ENCODE measurements at places on chromosomes 12 and 14. TPM values are rescaled to one million over a fixed set of nuclear protein-coding genes. Genes with fewer than 3 reads are reported as not detected.

The NDUFA12 gene
- total RNA-seq: 167 TPM

The ANKRD33 gene
- not detected for total RNA-seq

The TPH2 gene
- not detected for total RNA-seq

The COQ10A gene
- total RNA-seq: 18.3 TPM

The ANO4 gene
- not detected for total RNA-seq

The TMEM179 gene
- total RNA-seq: 0.34 TPM

The ATP2A2 gene
- total RNA-seq: 114 TPM

The TAPBPL gene
- total RNA-seq: 11.6 TPM

The FAM186B gene
- 0.17 TPM for total RNA-seq

The ANO2 gene
- total RNA-seq: 1.4 TPM

The CLEC4D gene
- not detected for total RNA-seq

The C12orf54 gene
- total RNA-seq: not detected

The CD27 gene
- total RNA-seq: not detected

The RIMBP2 gene
- total RNA-seq: not detected

The GPR84 gene
- not detected for total RNA-seq

The CLEC7A gene
- total RNA-seq: not detected

The PSME2 gene
- 243 TPM for total RNA-seq

The TBC1D30 gene
- total RNA-seq: 7.4 TPM

The RASSF9 gene
- total RNA-seq: 0.21 TPM

The A2ML1 gene
- total RNA-seq: not detected

The TMEM30B gene
- not detected for total RNA-seq

The ADAM20 gene
- 0.03 TPM for total RNA-seq

The ZNF839 gene
- total RNA-seq: 12.5 TPM

The GXYLT1 gene
- total RNA-seq: 12.8 TPM

The PZP gene
- not detected for total RNA-seq

The CPNE6 gene
- not detected for total RNA-seq

The ANKS1B gene
- not detected for total RNA-seq

The PNP gene
- 204 TPM for total RNA-seq

The NANOG gene
- total RNA-seq: not detected

The DUSP6 gene
- total RNA-seq: 1.2 TPM

The CDC42BPB gene
- total RNA-seq: 42.1 TPM

The PRB2 gene
- not detected for total RNA-seq

The BHLHE41 gene
- total RNA-seq: 1.5 TPM

The GUCY2C gene
- 0.17 TPM for total RNA-seq

The HSPA2 gene
- 3.0 TPM for total RNA-seq

The ANKLE2 gene
- total RNA-seq: 59.5 TPM

The MANSC1 gene
- total RNA-seq: 0.73 TPM

The PPP4R4 gene
- 2.0 TPM for total RNA-seq

The SEC23A gene
- 95.6 TPM for total RNA-seq

The EXOC3L4 gene
- not detected for total RNA-seq

The PPP1R1A gene
- total RNA-seq: not detected

The KRT8 gene
- 199 TPM for total RNA-seq

The OR6C75 gene
- total RNA-seq: not detected

The HOXC11 gene
- not detected for total RNA-seq

The LMNTD1 gene
- total RNA-seq: not detected

The TIMELESS gene
- total RNA-seq: 21.3 TPM

The SIX1 gene
- 3.9 TPM for total RNA-seq

All from HT1080 (cell line).